Activated CD8-positive, alpha-beta memory T cell treated with anti-CD3 and anti-CD28 coated beads, Interleukin-2, amount 10 ng/mL, durations not matched to agents 7 days and 5 days (primary cell): ENCODE measurements at places on chromosomes 6 and 20.
A peak's percentile ranks its signal among the peaks of the same experiment; 100 is the strongest.

- no peak for DNase-seq
Observed at GRCh38 chr6:36516988-36517387, 30.3 kb downstream of the STK38 start.

DNA sequence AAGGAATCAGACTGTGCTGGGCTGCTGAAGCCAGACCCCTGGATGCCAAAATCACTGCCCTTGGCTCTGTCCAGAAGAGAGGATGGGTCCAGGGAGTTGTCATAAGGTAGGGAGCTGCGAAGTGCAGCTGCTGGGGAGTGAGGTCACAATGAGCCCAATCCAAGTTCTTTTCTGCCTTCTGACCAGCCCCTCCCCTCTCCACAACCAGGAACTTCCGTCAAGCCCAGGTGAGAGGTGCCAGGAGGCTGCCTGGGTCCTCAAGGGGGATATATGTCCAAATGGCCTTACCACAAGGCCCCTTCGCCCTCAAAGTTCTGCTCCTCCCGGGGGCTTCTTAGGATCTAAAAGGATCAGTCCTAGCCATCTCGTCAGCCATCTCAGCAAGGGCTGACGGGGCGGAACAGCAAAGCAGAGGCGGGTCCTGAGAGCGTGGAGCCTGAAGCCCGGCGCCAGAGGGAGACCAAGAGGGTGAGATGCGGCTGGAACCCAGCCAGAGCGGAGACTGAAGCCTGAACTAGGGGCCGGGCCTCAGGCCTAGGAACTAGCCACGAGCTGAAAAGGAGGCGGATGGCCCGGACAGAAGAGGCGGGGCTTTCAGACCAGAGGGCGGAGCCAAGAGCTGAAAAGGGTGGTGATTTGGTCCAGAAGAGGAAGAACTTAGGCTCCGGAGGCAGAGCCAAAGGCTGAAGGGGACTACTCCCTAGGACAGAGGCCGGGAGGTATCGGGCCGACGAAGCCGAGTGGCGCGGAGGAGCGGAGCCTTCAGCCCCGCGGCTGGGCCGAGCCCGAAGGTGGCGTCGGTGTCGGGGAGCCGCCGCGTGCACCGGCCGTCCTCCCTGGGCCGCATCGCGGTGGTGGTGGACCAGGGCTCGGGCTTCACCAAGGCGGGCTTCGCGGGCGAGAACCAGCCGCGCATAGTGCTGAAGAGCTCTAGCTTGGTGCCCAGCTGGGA is at the start of gene ACTL10:
Gene ACTL10 (plus strand): TSS at position 651 of the 952 bp plus-strand sequence. CDS start 555 bp downstream, outside the sequence.
- peak; percentile 94 for DNase-seq

DNA sequence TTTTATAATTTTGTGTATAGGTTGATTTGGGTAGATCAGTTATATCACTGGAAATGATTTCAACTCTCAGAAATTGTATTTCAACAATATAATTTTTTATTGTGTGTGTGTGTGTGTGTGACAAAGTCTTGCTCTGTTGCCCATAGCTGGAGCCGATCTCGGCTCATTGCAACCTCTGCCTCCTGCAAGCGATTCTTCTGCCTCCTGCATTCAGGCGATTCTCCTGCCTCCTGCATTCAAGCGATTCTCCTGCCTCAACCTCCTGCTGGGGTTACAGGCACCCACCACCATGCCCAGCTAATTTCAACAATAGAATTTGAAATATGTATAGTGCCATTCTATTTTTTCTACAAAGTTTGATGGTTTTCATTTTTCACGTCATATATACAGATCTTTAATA is 24.1 kb downstream of the AFDN start:
- DNase-seq = no peak

DNA sequence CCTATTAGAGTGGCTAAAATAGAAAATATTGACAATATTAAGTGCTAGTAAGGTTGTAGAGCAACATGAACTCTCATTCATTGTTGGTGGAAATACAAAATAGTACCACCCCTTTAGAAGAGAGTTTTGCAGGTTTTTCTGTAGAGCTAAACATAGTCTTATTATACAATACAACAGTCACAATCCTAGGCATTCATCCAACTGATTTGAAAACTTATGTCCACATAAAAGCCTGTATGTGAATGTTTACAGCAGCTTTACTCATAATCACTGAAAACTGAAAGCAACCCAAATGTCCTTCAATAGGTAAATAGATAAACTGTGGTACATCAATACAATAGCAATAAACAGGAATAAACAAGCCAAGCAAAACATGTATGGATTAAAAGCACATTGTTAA is 162.6 kb upstream of the PRND start:
- DNase-seq = no peak

DNA sequence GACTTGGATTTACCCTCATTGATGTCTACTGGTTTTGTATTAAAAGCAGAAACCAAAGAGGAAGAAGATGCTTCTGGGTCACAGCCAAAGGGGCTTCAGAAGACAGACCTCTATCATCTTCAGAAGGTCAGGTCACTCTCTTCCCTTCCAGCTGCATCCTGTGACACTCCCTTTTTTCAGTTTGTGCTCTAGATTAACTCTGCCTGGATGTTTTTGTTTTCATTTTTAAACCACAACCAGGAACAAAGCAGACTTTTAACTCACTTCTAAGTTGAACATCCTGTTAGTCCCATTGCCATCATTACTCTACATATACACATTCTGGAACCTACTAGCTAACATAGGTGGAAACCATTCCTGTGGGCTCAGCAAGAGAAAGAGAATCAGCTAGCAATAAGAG is 45.2 kb downstream of the AKIRIN2 start:
- DNase-seq = no peak

- DNase-seq = no peak
Observed at GRCh38 chr20:52768694-52769093, 203.5 kb upstream of the TSHZ2 start.

DNA sequence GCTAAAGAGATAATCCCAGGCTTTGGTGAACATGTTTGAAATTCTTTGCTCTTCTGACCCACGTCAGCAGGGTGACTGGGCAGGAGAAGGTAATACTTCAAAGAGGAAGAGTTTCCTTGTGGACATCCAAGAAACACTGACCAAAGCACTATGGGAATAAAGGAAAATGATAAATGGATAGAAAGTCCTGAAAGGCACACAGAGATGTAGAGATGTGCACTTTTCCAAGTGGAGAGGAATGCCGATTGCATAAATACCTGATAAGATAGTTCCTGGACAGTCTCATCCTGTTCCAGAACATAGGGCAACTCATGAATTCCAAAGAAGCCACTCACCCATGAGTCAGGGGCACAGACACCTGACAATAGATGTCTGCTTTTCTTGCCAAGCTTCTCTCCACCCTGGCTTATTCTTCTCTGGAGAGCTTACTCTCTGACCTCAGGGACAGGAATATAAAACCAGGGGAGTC is 191.3 kb upstream of the FOXA2 start:
- no peak for DNase-seq

- DNase-seq = no peak
Observed at GRCh38 chr6:20559924-20560551, 25.8 kb downstream of the CDKAL1 start.

DNA sequence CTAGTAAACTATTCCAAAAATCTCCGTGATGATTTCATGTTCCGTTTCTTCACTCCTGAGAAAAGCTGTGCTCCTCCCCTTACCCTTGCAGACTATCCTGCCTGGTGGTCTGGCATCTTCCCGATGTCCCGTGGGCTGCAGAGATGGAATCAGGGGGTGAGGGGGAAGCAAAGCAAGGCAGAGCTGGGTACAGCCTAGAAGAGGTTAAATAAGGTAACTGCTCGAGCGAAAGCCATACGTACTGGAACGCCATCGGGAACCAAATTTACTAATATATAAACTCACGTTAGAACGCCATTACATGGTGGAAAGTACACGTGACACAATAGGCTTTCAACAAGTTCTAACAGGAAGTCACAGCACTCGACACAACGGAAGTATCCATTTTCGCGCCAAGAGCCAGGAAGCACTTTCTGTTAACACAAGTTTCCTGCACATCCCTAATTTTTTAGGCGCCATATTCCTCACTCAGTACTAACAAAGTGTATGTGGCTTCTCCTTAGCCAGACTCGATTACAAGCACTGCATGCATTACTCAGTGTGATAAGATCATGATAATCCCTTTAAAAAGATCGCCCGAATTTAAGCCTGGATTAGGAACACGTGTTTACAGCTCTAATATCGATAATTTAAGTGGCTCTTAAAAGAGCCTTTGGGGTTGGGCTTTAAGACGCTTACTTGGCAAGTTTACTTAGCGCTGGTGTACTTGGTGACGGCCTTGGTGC is 101.6 kb upstream of the PRSS16 start:
- DNase-seq = peak; percentile 90

- no peak for DNase-seq
Observed at GRCh38 chr6:21228411-21228810, 365.1 kb upstream of the SOX4 start.

DNA sequence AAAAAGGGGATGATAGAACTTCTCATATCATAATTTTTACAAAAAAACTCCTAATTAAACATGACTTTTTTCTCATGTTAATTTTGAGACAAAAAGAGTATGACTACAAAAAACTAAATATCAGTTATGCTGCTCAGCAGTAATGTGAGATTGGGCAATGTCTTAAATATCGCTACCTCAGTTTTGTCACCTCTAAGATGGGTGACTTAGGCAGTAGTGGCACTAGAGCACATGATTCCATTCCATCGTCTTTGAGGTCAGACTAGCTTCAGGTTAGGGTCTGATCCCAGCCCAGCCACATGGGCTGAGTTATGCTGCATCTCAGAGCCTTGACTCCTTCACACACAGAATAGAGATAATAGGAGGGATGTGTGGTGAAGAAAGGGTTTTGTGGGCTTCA is 11.0 kb downstream of the DCBLD1 start:
- DNase-seq = no peak

- DNase-seq = no peak
Observed at GRCh38 chr6:138769102-138769676, 4.4 kb upstream of the CCDC28A start.

DNA sequence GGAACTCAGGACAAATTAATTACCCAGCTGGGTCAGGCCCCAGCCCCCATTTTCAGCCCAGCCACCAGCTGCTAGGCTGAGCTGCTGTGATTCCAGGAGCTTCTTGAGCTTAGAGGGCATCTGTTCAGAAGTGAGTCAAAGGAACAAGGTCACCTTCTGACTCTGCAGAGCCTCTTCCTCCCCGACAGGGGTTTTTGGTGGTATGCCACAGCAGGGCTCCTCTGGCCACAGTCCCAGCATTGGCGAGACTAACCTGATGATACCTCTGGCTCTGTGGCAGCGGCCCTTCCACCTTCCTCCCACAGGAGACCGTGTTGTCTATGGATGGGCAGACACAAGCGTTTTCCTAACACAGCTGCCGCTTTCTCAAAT is 39.7 kb downstream of the ZC3H12D start:
- DNase-seq = peak; percentile 72

GRCh38 chr6:131931063-131931750 is 20.0 kb downstream of the CCN2 start:
- DNase-seq = no peak

DNA sequence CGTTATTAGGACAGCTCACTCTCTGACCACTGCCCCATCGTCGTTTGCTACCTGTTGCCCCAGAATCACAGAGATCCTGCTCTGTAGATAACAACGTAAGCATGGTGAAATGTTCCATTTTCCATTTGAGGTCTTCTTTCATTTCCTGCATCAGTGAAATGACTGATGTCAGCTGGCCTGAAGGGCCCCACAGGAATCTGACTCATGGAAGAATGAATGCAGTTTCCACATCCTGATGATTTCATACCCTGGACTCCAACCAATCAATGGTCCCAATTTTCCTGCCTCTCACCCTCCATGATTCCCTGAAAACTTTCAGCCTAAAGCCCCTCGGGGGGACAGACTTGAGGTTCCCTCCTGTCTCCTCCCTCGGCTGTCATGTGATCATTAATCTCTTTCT is 394.4 kb upstream of the CDH4 start:
- DNase-seq = no peak

GRCh38 chr6:15343490-15344191 is 97.8 kb downstream of the JARID2 start:
- DNase-seq = no peak

GRCh38 chr6:87723170-87724078 is 21.4 kb upstream of the AKIRIN2 start:
- peak; percentile 77 for DNase-seq

GRCh38 chr20:49680484-49680883 is 33.2 kb downstream of the B4GALT5 start:
- no peak for DNase-seq

GRCh38 chr6:163603395-163603794 is 188.9 kb downstream of the QKI start:
- DNase-seq = no peak

- DNase-seq = no peak
Observed at GRCh38 chr6:15791448-15792181, 128.8 kb upstream of the DTNBP1 start.

DNA sequence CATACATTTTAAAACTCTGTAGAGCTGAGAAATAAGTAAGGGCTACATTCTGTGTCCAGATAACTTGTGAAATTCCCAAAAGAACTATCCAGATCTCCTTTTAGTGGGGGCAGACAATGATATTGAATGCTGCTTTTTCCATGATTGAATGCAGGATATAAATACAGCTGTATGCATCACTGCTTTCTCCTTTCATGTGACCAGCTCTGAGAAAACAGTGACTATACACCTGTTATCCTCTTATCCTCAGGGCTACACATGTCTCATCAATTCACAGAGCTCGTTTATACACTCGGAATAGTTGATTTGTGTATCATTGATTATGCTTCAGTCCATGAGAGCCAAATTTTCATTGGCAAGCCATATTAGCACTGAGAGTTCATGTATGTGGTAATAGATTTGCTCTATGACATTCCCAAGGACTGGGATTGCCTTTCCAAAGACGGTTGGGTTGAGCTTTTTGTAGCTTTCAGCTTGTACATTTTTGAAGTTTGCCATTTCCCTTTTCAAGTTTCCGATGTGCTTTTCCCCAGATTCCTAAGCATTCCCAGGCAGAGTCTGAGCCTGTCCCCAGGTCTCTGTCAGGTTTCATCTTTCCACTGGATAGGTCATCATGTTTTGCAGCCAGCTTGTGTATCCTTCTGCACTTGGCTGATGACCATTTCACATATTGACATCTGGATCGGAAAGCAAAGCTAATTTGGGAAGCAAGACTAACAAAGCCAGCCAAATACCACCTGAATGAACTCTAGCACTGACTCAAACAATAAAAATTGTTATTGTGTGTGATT is 97.7 kb downstream of the RFX6 start:
- DNase-seq = no peak

- DNase-seq = no peak
Observed at GRCh38 chr6:150211700-150212511, 69.1 kb downstream of the PPP1R14C start.

GRCh38 chr20:1820138-1821079 is 74.8 kb upstream of the SIRPA start:
- DNase-seq = no peak

DNA sequence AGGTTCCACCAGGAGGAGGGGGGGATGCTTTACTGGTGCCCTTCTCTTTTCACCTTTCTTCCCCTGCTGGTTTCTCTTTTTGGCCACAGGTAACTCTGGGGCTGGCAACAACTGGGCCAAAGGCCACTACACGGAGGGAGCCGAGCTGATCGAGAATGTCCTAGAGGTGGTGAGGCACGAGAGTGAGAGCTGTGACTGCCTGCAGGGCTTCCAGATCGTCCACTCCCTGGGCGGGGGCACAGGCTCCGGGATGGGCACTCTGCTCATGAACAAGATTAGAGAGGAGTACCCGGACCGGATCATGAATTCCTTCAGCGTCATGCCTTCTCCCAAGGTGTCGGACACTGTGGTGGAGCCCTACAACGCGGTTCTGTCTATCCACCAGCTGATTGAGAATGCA is 4.4 kb downstream of the TUBB1 start:
- DNase-seq = peak; percentile 31

GRCh38 chr6:139448998-139449610 is 74.7 kb upstream of the CITED2 start:
- DNase-seq = no peak

GRCh38 chr20:48919882-48920526 is 1.5 kb upstream of the ARFGEF2 start:
- DNase-seq = no peak

- no peak for DNase-seq
Observed at GRCh38 chr6:87103977-87104601, 9.2 kb upstream of the CGA start.
